Activated naive CD8-positive, alpha-beta T cell treated with anti-CD3 and anti-CD28 coated beads for 36 hours (primary cell): ENCODE measurements at places on chromosomes 7 and 10. TPM values are rescaled to one million over a fixed set of nuclear protein-coding genes. Genes with fewer than 3 reads are reported as not detected.
A peak's percentile ranks its signal among the peaks of the same experiment; 100 is the strongest.

MEIG1 gene
- total RNA-seq: 0.92 TPM

ELFN1 gene
- total RNA-seq: 0.14 TPM

KLHDC10 gene
- 15.3 TPM for total RNA-seq

DNA sequence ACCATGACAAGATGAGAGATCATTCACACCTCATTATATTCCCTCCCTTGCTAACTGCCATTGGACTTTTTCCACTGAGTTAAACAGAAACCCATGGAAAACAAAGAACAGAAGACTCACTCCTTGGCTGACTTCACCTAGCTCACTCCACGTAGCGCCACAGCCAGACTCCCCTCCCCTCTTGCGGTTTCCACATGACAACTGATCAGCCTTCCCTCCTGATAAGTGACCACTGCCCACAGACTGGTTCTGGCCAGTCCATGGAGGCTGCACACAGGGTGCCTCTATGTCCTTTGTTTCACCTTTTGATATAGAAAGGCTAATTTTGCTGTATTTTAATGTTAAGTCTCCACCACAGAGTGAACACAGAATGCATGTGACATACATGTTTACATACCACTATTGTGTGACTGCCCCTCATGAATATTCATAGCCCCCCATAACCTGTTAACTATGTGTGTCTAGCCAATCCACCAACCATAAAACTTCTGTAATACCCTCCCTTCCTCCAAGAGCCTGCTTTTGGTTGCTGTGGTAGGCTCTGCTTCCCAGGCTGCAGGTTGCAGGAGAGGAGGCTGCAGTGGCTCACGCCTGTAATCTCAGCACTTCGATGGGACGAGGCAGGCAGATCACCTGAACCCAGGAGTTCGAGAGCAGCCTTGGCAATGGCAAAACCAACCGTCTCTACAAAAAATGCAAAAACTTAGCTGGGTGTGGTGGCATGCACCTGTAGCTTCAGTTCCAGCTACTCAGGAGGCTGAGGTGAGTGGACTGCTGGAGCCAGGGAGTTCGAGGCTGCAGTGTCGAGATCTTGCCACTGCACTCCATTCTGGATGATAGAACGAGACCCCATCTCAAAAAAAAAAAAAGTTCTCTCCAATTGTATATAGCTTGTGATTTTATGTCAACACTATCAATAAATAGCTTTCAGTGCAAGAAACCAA lies 10.0 kb upstream of the IFIT5 start:
- H3K27me3 ChIP-seq: no peaks in the 10 kb centered on the region
- no peak for DNase-seq
- H3K36me3 ChIP-seq: peaks cover 13% of the 10 kb centered on the region
- no peaks in the 10 kb centered on the region for H3K4me1 ChIP-seq
- no peak overlapping the region for H3K4me3 ChIP-seq

- no peaks in the 10 kb centered on the region for H3K36me3 ChIP-seq
- DNase-seq: peak; percentile 5
- H3K27ac ChIP-seq: no peak overlapping the region
- peaks cover 3% of the 10 kb centered on the region for H3K4me1 ChIP-seq
- peaks cover 4% of the 10 kb centered on the region for H3K27me3 ChIP-seq
These were observed 40.3 kb downstream of the CPVL start for GRCh38 chr7:29105752-29106668.
